Cortex of kidney (tissue), 1 donor: ENCODE measurements at places on chromosomes 7 and 10.

- DNase-seq: no peak
These were observed 418.5 kb upstream of the MGMT start for GRCh38 chr10:129048513-129048912.

GRCh38 chr10:102393411-102394078 is 2.0 kb upstream of the NFKB2 start:
- no peak for DNase-seq

- DNase-seq: no peak
These were observed 65.1 kb downstream of the BMPR1A start for GRCh38 chr10:86821388-86821999.

- DNase-seq: no peak
These were observed 8.6 kb downstream of the KNDC1 start for GRCh38 chr10:133168617-133169031.

- DNase-seq: no peak
These were observed 43.0 kb downstream of the LOXL4 start for GRCh38 chr10:98224996-98225395.

- DNase-seq: no peak
These were observed 652 bp downstream of the ATOH7 start for GRCh38 chr10:68231106-68231816.

DNA sequence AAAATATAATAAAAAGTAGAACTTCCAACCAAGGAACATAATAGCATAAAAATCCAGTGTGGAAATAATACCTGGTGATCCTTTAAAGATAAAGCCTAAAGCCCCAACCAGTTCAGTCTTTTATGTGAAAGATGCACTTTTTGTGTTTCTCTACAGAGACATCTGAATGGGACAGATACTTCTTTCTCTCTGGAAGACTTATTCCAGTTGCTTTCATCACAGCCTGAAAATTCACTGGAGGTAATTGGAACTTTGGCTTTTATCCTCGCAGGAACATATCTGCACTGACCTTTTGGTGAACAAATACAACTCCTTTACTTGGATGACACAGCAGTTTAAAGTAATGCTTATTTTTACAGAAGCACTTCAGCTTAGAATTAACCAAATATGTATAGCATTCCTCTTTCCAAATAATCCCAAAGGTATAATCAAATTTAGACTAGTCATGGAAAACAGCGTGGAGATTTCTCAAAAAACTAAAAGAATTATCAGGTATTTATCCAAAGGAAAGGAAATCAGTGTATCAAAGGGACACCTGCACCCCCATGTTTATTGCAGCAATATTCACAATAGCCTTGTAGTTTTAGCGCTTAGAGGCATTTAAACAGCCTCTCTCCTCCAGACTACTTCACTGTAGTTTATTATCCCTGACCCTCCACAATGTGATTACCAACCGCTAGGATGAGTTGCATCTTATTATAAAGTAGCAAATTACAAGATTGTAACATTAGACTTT is 16.8 kb downstream of the HNRNPA2B1 start:
- DNase-seq: no peak

GRCh38 chr7:137948083-137948844 is 53.6 kb downstream of the CREB3L2 start:
- DNase-seq: no peak

DNA sequence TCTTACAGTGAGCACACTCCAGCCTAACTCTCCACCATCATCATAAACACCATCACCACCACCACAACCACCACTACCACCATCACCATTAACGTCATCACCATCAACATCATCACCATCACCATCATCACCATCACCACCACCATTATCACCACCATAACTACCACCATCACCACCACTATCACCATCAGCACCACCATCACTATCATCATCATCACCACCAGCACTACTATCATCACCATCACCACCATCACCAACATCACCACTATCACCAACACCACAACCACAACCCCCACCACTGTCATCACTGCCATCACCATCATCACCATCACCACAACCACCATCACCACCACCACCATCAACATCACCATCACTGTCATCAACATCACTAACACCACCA is 279.0 kb upstream of the TCERG1L start:
- DNase-seq: no peak
